Amniotic stem cell (primary cell): ENCODE measurements at places on chromosomes 5 and 9.

DNA sequence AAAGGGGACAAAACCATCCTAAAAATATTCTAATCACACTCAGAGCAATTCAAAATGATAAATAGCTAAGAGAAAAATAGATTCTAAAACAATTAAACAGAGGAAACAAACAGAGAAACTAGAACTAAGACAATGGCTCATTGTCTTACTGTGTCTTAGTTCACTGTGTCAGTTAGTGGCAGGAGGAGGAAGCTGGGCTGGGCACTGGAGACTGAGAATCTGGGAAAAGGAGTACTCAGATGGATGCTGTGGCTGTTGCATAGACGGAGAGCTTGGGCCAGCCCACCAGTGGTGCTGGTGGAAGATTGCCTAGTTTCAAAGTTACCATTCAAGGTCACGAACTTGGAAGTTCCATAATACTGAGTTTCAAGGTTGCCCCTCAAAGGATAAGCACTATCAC lies 94.7 kb upstream of the IFNK start:
- no peak for DNase-seq

GRCh38 chr5:56309262-56309826 lies 76.2 kb upstream of the ANKRD55 start:
- no peak for DNase-seq

GRCh38 chr5:74529101-74529500 lies 111.4 kb downstream of the ENC1 start:
- no peak for DNase-seq

- DNase-seq, result no peak
Measured at GRCh38 chr5:125006011-125006685, 259.7 kb upstream of the ZNF608 start.

- no peak for DNase-seq
Measured at GRCh38 chr5:125298746-125299379, 552.4 kb upstream of the ZNF608 start.

- no peak for DNase-seq
Measured at GRCh38 chr5:38979535-38979934, 94.7 kb downstream of the RICTOR start.

GRCh38 chr9:98602839-98603500 lies 105.8 kb downstream of the GABBR2 start:
- no peak for DNase-seq

DNA sequence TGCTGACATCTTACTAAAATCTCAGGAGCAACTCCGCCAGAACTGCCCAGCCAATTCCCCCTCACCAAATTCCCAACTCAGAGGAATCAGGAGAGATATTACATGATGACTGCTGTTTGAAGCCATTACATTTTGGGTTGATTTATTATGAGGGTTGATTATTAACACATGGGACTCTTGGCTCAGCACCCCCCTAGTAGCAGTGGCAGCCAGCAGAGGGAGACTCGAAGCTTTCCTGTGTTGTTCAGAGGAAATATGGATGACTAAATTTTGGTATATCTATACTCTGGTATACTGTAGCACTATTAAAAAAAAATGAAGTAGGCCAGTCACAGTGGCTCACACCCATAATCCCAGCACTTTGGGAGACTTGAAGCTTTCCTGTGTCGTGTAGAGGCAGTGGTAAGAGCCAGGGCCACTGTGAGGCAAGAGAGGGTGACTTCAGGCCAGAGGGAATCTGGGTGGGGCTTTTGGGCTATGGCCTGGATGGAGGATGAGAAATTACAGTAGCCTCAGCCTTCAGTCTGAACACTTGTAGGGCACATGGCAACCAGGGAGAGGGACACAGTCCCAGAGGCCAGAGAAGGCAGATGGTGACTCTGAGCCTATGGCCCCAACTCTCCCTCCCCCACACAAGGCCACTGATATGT lies 111.4 kb downstream of the LHX2 start:
- no peak for DNase-seq

GRCh38 chr9:79014929-79015699 lies 556.7 kb upstream of the TLE4 start:
- DNase-seq, result no peak

DNA sequence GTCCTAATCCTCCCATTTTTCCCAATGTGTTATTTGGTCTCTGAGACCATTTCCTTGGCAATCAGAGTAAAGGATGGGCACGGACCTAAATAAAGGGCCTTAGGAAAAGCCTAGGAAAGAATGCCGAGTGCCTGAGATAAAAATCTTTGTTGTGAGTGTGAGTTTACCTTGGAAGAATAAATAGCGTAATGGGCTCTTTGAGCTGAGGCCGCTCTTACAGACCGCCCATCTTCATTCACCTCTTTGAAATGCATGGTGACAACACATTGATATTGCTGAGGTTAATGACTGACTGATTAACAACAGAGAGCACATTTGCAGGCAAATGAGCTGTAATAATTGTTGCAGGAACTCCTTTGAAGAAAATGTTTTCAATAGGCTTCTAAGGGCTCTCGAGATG lies 1967.1 kb upstream of the WWC1 start:
- no peak for DNase-seq

DNA sequence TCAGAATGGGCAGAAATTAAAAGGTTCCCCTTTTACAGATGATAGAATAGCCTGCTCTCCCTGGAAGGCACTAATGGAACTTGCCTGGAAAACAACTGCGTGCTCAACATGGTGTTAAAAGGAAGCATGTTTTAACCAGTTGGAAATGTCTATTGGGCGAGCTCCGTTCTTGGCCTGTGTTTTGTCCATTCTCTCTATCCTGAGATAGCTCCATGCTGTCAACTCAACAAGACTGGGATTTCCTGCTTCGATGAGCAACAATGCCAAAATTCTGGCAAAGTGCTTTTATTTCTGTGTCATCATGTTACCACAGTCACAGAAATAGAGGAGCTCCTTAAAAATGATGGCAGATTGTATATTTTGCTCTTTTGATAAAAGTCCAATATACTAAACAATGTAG lies 198.3 kb downstream of the PLK2 start:
- no peak for DNase-seq

DNA sequence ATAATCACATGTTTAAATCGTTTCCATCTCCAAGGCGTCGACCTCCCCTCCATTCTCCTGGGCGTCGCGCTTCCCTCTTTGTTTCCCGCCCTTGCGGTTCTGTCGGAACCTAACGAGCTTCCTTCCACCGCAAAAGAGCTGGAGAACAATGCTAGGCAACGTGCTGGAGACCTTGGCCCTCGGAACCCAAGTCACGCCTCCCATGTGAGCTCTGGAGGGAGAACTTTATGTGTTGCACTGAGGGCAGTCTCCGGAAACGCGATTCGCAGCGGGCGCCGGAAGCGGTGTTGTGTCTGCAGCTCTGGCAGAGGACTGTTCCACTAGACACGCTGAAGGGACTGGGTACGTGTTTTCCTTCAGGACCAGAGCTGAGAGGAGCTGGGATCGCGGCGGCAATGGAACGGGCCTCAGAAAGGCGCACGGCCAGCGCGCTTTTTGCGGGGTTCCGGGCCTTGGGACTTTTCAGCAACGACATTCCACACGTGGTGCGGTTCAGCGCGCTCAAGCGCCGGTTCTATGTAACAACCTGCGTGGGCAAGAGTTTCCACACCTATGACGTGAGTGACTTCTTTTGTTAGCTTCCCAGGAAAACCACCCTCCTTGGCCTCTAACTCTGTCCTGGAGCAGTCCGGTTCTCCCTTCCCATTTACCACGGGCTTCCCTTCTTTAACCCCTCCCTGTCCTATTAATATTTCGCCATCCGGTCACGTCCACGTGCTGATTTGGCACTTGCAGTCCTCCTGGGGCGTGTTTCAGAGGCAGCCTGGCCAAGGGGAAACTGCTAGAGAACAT lies at the start of gene WDR36:
Gene WDR36, plus strand, starts transcription at position 287 of the 792 bp plus-strand sequence. Its CDS starts 109 bp downstream, at position 396.
- peak; percentile 82 for DNase-seq
